Smooth muscle cell of the brain vasculature (primary cell): ENCODE measurements at places on chromosomes 13 and 19.

GRCh38 chr19:43798546-43799409 is 3.5 kb downstream of the LYPD5 start:
- DNase-seq: no peak

- no peak for DNase-seq
Observed at GRCh38 chr13:111295886-111296285, 24.6 kb upstream of the TEX29 start.

GRCh38 chr13:44165889-44166496 is 207.6 kb upstream of the SERP2 start:
- no peak for DNase-seq

DNA sequence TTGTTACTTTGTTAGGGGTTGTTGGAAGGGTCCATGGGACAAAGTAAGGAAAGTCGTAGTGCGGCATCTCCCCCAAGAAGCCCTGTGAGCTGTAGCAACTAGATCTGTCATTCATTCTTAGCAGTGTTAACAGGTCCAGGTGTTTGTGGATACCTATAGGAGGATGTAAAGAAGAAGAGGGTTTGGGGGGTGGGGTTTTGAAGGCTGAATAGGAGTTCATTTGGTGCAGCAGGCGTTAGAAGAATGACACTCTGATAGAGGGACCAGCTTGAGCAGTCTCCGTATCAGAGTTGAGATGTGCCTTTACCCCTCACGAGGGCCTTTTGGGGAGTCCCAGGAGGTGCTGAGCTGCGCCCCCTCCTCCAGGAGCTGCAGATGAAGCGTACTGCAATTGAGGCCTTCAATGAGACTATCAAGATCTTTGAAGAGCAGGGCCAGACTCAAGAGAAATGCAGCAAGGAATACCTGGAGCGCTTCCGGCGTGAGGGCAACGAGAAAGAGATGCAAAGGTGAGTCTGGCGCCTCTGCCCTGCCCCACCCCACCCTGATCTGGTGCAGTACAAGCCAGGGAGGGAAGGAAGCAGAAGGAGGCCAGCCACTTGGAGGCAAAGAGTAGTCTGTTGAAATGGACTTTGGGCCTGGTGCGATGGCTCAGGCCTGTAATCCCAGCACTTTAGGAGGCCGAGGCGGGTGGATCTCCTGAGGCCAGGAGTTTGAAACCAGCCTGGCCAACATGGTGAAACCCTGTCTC is 7.6 kb upstream of the IFI30 start:
- DNase-seq: no peak

DNA sequence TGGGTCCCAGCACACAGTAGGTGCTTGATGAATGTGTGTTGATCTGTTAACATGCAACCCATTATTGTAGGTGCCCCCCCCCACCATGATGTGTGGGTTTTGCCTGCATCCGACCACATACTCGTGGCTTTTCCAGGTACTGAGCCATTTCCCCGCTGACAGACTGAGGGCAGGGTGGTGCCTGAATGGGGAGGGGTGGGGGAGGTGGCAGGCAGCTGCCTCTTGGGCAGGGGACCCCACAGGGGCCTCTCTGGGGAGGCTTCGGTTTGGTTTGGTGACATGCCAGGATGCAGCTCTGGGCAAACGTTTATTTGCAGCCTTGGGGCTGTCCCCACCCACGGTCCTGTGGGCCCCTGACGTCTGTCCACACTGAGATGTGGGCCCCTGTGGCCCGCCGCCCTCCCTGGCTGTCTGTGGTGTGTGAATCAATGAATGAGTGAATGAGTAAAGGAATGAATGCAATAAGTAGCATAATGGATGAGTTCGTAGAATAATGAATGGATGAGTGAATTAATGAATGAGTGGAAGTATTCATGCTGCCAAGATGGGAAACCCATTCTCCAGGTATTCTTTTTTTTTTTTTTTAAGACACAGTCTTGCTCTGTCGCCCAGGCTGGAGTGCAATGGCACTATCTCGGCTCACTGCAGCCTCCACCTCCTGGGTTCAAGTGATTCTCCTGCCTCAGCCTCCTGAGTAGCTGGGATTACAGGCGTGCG is 9.0 kb upstream of the JUND start:
- DNase-seq: no peak

- no peak for DNase-seq
Observed at GRCh38 chr13:110418944-110419343, 111.9 kb downstream of the COL4A2 start.

DNA sequence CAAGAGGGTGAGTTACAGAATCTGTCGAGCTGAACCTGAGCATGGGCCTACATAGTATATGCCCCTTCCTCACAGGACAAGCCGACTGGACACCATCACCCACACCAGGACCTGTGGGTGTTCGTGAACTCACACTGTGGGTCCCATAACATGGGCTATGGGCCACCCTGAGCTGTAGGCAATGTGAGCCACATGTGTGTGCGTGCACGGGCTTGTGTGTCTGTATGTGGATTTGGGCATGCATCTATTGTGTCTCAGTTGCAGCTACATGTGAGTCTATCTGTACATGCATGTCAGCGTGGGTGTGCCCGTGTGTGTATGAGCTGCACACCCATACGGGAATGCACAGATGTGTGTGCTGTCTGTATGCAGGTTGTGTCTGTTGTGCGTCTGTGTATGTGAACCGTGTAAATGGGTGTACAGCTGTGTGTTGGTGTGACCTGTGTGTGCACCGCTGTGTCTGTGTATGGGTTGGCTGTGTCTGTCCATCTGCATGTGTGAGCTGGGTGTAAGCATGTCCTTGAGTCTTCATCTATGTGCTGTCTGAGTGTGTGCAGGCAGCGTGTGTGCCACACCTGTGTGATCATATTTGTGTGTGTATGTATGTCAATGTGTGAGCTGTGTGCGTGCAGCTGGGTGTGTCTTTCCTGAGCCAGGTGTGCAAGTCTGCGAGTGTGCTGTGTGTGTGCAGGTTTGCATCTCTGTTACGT is 1.7 kb downstream of the NOTCH3 start:
- no peak for DNase-seq

GRCh38 chr19:18862976-18863842 is 31.4 kb downstream of the UPF1 start:
- DNase-seq: no peak

DNA sequence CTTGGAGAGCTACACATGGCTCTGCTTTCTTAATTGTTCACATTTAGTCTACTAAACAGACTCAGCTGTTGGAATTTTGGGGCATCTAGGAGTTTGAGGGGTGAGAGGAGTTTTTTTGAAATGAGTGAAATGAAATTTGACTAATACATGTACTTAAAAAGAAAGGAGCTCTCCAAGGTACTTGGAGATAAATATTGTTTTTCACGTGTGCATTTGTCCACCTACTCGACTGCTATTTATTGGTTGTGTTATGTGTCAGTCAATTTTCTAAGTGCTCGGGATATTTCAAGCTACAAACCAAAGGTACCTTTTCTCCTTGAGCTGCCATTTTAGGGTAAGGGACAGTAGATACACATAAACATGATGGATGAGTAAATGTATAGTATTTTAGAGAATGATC is 697.0 kb downstream of the LIG4 start:
- no peak for DNase-seq

- DNase-seq: no peak
Observed at GRCh38 chr19:525857-526419, 5.6 kb upstream of the CDC34 start.

- DNase-seq: no peak
Observed at GRCh38 chr19:46450737-46451136, 20.6 kb downstream of the PNMA8A start.
